ENCODE measurements at places on chromosomes 7 and 10.

- no peaks in the 10 kb centered on the region for H3K27me3 ChIP-seq
- H3K27ac ChIP-seq, result no peak overlapping the region
- no peak overlapping the region for H3K4me3 ChIP-seq
- DNase-seq, result no peak
Observed at GRCh38 chr7:108605559-108606201, 36.0 kb downstream of the DNAJB9 start.

DNA sequence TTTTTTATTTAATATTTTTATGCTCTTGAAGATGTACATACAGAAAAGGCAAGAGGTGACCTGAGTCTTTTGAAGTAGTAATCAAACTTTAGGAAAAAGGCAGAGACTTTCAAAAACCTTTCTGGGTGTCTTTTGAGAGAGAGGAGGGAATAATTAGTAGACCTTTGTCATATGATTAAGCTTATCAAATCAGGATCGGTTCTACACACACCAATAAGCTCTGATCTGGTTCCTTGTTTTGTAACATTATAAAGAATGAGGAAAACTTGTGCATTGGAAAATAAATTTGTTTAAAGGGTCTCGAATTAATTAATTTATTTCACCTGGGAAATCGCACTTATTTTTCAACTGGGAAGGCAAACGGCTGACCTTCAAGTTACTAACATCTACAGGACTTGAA lies 11.9 kb downstream of the TWIST1 start:
- H3K27me3 ChIP-seq, result no peaks in the 10 kb centered on the region
- no peaks in the 10 kb centered on the region for H3K4me1 ChIP-seq
- no peak overlapping the region for H3K4me3 ChIP-seq
- no peak for DNase-seq
- no peak overlapping the region for H3K27ac ChIP-seq

GRCh38 chr7:71733107-71733870 lies 601.3 kb downstream of the GALNT17 start:
- H3K27ac ChIP-seq, result no peak overlapping the region
- H3K27me3 ChIP-seq, result no peaks in the 10 kb centered on the region
- DNase-seq, result peak; percentile 91
- H3K36me3 ChIP-seq, result no peaks in the 10 kb centered on the region
- no peaks in the 10 kb centered on the region for H3K4me1 ChIP-seq

GRCh38 chr10:75941223-75941801 lies 509.9 kb downstream of the LRMDA start:
- no peaks in the 10 kb centered on the region for H3K36me3 ChIP-seq
- no peak overlapping the region for H3K27ac ChIP-seq
- no peaks in the 10 kb centered on the region for H3K4me1 ChIP-seq
- DNase-seq, result no peak
- no peaks in the 10 kb centered on the region for H3K27me3 ChIP-seq

- H3K36me3 ChIP-seq, result no peaks in the 10 kb centered on the region
- H3K27me3 ChIP-seq, result no peaks in the 10 kb centered on the region
- H3K4me3 ChIP-seq, result no peak within 1 kb of the TSS
- no peak within 1 kb of the TSS for H3K27ac ChIP-seq
- H3K4me1 ChIP-seq, result no peaks in the 10 kb centered on the region
Observed at GRCh38 chr10:24952143-24952706, at the start of gene PRTFDC1. Gene PRTFDC1, minus strand, starts transcription at chr10:24952606. Its CDS starts 31 bp downstream, at chr10:24952575.

GRCh38 chr10:100291356-100291755 lies 4.9 kb upstream of the BLOC1S2 start:
- peaks cover 9% of the 10 kb centered on the region for H3K4me1 ChIP-seq
- H3K27ac ChIP-seq, result no peak overlapping the region
- DNase-seq, result no peak
- H3K4me3 ChIP-seq, result no peak overlapping the region
- no peaks in the 10 kb centered on the region for H3K36me3 ChIP-seq
- no peaks in the 10 kb centered on the region for H3K27me3 ChIP-seq
